ENCODE measurements at places on chromosomes 2 and 18.
A peak's percentile ranks its signal among the peaks of the same experiment; 100 is the strongest.

- no peak for DNase-seq
Observed at GRCh38 chr18:26547646-26548414, 523 bp downstream of the KCTD1 start.

- DNase-seq: peak; percentile 89
Observed at GRCh38 chr2:27211943-27212625, at the start of the genes ATRAID and SLC5A6. Gene ATRAID, plus strand, starts transcription at chr2:27212041. Its CDS starts 328 bp downstream, at chr2:27212369. Gene SLC5A6, minus strand, starts transcription at chr2:27212268. Its CDS starts 4,618 bp downstream, at chr2:27207650.

- DNase-seq: no peak
Observed at GRCh38 chr18:27404855-27405254, 219.7 kb upstream of the CHST9 start.

DNA sequence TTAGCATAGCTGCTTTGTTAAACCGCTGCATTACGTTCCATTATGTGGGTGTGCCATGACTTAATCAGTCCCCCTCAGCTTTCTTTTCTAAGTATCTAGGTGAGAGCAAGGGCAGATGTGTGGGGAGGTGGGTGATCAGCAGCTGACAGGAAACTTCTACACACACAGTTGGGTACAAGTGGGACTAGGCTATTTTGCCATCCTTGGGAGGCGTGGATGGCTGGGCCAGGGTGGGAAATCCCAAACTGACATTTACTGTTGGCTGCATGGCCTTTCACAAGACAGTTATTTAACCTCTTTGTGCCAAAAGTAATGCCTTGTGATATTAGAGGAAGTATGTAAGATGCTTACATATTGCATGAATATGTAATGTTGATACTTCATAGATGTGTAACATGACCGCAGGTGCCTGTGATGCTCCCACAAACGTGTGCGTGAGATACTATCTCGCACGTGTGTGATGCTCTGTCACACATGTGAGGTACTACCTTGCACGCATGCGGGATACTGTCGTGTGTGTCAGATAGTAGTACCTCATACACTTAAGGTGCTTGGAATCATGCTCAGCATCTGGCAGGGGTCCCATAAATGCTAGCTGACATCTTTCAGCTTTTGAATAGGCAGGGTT lies 314.5 kb downstream of the PRKCE start:
- no peak for DNase-seq

GRCh38 chr2:26395394-26395793 lies 6.3 kb upstream of the DRC1 start:
- no peak for DNase-seq

DNA sequence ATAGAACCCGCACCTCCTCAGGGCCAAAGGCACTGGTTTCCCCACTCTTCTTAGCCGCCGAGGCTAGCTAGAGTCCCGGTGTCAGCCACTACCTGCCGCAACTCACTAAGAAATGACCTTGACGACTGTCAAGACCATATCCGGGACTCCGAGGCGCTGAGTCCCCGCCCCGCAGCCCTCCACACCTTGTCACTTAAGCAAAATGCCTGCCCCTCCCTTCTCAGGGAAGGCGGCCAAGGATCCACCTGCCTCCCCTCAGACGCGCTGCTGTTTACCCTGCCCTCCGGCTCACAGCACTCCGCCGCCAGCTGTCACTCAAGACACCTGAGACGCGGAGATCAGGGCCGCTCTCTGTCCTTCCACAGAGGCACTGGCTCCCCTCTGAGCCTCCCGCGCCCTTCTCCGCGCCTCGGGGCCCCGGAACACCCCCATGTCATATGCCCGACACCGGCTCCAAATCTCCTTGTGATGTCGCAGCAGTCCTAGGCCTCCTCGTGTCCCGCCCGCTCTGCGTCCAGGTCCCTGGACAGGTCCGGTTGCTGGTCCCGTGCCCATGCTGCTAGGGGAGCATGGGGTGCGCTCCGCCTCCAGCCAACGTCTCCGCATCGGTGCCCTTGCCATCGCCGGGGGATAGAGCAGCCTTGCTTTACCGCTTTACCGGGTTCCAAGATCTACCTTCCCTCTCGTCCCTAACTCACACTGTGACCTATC lies 32.5 kb upstream of the REG3G start:
- DNase-seq: peak; percentile 25

DNA sequence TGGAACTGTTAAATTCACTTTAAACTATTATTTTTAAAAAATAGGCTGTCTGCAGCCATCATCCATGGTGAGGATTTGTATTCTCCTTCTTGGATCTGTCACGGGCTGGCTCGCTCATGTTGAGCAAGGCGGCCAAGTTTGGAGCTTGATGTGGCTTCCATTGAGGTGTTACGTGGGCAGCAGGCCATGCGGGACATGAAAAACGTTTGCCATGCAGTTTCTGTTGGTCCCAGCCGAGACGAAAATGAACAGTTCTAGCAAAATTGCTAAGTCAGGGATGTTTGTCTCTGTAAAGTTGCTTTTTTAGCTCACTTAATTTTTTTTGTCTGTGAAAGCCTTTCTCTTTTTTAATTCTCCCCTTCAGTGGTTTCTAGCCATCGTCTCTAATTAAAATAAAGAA lies 70.2 kb upstream of the MGAT5 start:
- no peak for DNase-seq

GRCh38 chr2:220814441-220814840 lies 757.7 kb downstream of the EPHA4 start:
- no peak for DNase-seq

GRCh38 chr2:235391921-235392615 lies 101.8 kb upstream of the AGAP1 start:
- DNase-seq: no peak

- DNase-seq: no peak
Observed at GRCh38 chr2:102269200-102269524, 42.2 kb upstream of the IL1RL1 start.

DNA sequence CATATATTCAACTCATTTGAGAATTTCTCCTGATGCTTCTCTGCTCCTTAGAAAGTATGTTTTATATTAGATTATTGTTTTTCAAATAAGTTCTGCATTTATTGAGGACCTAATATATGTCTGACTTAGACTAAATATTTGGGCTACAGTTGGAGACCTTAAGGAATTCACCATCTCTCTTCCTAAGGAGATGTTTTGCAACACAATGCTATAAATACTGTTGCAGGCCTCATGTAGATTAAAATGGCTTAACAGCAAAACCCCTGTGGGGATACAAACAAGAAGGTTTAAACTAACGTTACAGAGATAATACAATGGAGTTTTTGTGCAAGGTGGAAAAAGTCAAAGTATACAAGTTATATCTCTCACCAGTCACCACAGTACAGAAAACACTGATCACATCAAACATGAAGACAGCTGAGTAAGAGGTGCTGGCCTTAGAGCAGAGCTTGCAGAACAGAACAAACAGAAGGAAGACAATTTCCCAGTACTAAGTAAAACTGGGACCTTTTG lies 20.1 kb upstream of the BMPR2 start:
- DNase-seq: no peak

GRCh38 chr18:3741333-3741732 lies 291.4 kb downstream of the TGIF1 start:
- no peak for DNase-seq

- no peak for DNase-seq
Observed at GRCh38 chr18:2104620-2105462, 466.5 kb downstream of the METTL4 start.

- DNase-seq: no peak
Observed at GRCh38 chr2:237011206-237011795, 74.4 kb upstream of the COPS8 start.

DNA sequence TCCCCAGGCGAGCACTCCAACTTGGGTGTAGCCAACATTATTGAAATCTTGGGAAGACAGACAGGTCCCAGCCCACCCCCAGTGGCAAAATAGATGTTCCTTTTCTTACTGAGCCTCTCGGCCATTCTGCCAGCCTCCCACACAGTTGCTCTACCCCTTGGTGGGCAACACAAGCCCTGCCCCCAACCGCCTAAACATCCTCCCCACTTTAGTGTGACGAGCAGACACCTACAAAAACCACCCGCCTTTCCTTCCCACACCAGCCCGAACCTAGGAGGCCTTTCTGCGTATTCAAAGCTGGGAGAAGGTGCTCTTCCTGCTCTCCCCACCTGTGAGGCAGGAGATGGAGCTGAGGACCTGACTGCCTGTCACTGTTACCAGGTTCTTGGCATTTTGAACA lies 58.6 kb upstream of the CAB39 start:
- DNase-seq: no peak

GRCh38 chr2:43818761-43819160 lies 19.9 kb downstream of the ABCG5 start:
- no peak for DNase-seq

GRCh38 chr2:106054880-106055655 lies 139.0 kb downstream of the UXS1 start:
- no peak for DNase-seq

GRCh38 chr2:40404517-40404916 lies 47.4 kb downstream of the SLC8A1 start:
- no peak for DNase-seq

DNA sequence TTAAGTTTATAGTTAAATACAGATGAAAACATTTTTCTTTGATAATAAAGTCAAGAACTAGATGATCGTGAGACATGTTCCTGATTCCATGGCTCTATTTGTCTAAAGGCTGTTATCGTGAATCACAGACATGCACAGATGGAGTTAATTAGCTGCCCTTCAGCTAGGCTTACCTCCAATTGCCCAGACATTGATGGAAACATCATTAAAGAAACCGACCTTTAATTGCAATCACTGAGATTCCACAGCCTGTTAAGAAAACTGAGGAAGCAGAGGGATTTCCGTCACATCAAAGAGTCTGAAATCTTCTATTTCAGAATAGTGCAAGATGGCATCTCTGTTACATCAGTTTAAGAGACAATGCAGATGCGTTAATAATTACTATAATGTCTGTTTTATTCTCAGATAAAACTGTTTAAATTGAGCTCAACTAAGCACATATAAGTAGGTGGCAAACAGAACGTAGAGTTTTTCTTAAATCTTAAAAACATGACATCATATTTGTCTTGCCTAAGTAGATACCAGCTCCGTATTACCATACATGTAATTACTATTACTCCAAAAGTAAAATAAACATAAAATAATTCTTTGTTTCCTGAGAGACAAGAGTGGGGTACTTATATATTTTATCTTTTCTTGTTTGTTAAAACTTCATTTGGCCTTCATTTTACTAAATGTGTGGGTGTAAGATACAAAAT lies 23.9 kb upstream of the CRACDL start:
- no peak for DNase-seq

GRCh38 chr2:190277234-190278112 lies 42.2 kb downstream of the HIBCH start:
- DNase-seq: peak; percentile 4

- peak; percentile 38 for DNase-seq
Observed at GRCh38 chr2:96945014-96945413, 41.4 kb downstream of the FAM178B start.

DNA sequence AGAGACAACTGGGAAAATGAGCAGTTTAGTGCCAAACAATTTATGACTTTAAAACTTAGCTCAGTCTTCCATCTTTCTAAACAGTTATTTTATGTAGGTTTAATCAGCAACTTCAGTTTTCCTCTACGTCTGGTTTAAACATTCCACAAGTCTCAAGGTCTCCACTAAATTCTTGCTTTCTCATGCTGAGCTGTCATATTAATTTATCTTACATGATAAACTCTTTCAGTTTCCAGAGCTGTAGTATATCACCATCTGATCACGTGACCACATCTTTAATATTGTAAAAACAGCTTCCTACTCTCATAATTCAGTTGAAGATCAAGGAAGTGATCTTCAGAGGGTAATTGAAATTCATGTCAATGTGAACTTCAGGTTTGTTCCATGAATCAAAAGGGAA lies 158.6 kb downstream of the ZNF804A start:
- DNase-seq: no peak

DNA sequence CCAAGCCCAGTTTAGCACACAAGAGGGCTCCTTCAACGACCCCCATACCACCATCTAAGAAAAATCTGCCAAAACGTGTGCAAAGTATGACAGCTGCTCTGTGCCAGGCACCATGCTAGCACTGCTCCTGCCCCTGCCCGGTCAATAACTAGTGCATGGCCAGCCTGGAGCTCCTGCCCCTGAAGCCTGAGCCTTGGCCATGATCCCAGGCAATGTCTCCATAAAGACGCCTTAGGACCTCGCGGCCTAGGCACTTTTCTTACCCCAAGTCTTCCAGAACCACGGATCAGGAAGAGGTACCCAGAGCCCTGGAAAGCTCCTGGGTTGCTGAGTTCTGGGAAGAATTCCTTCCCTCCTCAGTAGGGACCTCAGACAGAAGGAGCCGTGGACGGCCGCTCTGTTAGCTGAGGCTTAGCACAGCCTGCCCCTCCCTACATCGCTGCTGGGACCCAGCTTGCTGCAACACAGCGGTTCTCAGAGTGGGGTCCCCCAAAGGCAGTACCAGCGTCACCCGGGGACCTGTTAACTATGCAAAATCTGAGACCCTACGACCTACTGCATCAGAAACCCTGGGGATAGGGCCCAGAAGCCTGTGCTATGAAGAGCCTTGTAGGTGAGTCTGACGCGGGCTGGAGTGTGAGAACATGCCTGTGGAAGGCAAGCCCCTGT lies 117.8 kb upstream of the TWIST2 start:
- no peak for DNase-seq

GRCh38 chr2:241391892-241392665 lies 36.0 kb downstream of the FARP2 start:
- DNase-seq: no peak

DNA sequence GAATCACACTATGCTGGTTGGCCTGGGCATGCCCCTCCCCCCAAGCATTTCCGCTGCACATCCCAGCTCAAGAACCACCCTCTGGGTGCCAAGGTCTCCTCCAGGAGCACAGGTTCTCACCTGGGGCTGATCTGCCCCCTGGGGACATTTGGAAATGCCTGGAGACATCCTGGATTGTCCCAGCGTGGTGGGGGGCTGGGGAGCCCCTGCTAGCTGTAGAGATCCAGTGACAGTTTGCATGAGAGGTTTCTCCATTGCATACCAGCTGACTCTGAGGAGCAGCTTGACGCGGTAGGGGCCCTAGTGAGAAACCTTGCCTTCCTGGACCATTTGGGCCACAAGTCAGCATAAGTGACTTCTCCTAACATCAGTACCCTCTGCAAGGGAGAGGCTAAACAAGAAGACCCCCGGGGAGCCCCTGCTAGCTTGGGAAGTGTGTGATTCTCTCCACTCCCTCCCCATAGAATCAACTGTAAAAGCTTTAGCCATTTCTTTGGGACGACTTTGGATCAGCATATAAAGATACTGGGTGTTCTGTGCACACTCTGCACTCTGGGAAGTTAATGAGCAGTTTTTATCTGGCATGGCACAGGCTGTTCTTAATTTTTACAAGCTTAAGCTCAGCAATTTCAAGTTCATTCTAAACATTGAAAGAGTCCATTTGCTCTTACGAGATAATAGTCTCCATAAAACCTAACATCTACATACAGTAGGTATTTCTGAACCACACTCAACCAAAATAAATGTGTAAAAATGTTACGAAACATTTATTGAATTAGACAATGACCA lies 94.1 kb downstream of the GBX2 start:
- no peak for DNase-seq

- no peak for DNase-seq
Observed at GRCh38 chr2:176122052-176122682, 352 bp upstream of the HOXD9 start.
